ENCODE measurements at places on chromosomes 4 and X.
A peak's percentile ranks its signal among the peaks of the same experiment; 100 is the strongest.

DNA sequence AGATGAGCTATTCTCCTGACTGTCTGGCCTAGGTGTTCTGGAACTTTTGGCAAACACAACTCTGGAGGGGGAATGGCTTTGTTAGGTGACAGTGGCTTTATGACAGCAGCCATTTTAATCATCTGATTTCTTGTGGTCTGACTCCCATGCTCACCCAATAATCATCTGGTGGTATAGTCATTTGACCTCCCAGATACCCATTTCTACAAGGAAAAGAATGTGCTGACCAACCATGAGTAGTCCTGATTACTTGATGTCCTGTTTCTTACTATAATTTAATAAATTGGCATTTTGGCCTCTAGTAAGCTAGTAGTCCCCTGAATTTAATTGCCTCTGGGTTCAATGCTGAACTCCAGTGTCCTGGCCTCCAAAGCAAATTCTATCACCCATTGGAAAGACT lies 109.9 kb upstream of the DUSP21 start:
- DNase-seq, result no peak

DNA sequence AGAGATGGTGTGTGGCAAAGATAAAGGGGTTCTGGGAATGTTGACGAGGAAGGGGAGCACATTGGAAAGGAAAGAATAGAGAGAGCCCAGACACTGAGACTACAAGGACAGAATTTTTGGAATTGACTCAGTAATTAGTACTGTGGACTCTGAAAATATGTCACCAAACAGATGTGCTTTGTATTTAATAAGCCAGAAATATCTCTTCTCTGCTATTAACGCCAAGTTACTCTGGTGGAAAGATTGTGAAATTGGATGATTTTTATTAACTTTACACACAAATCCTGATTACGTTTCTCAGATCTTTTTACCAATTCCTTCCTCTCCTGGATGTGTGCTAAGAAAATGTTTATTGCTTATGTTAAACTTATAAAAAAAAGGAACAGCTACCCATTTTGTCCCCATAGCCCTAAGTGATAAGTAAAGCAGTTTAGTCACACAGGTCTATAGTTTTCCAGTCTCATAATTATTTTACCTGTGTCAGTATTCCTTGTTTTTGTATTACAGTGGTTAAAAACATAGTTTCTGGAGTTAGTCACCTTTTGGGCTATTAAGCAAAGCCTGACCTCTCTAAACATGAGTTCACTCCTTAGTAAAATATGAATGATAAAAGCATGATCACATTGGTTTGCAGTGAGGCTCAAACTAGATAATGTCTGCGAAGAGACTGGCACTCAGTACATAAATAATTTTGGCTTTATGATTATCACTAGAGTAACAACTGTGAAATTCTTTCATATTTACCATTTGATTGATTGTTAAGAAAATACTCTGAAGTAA lies 1068.3 kb downstream of the STIM2 start:
- DNase-seq, result no peak

- DNase-seq, result no peak
Observed at GRCh38 chr4:154686838-154687237, 57.0 kb upstream of the LRAT start.

DNA sequence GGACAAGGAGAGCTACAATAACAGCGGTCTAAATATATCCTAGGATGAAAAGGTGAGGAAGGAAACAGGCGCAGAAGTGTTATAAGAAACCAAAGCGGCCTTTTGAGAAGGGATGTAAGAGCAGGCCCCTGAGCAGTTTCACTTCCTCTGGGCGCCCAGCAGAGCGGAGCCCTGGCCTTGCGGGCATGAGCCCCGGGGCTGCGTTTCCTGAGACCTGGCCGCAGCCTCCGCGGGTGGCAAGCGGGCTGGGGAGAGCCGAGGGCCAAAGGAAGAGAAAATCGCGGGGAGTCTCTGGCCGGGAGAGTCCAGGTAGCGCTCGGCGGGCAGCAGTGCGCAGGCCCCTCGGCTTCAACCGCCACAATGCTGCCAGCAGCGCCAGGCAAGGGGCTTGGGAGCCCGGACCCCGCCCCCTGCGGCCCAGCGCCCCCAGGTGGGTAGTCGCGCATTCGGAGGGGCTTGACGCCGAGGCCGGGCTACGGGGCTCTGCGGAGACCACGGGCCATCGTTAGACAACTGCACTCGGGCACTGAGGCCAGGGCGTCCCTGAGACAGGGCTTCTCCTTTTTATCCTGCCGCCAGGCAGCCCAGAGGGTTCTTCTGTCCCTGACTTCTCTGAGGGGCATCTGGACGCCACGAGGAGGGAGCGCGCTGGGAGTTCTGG lies at the start of gene BANK1:
Gene BANK1, plus strand, starts transcription at position 210 of the 661 bp plus-strand sequence. Its CDS starts 151 bp downstream, at position 361.
- peak; percentile 55 for DNase-seq

DNA sequence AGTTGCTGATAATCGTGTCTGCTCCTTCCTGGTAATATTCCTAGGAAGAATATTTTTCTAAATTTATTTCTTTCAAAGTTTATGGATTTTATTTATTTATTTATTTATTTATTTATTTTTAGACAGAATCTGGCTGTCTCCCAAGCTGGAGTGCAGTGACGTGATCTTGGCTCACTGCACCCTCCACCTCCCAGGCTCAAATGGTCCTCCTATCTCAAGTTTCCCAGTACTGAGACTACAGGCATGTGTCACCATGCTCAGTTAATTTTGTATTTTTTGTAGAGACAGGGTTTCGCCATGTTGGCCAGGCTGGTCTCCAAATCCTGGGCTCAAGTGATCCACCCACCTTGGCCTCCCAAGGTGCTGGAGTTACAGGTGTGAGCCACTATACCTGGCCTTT lies 48.9 kb downstream of the PDLIM5 start:
- no peak for DNase-seq

DNA sequence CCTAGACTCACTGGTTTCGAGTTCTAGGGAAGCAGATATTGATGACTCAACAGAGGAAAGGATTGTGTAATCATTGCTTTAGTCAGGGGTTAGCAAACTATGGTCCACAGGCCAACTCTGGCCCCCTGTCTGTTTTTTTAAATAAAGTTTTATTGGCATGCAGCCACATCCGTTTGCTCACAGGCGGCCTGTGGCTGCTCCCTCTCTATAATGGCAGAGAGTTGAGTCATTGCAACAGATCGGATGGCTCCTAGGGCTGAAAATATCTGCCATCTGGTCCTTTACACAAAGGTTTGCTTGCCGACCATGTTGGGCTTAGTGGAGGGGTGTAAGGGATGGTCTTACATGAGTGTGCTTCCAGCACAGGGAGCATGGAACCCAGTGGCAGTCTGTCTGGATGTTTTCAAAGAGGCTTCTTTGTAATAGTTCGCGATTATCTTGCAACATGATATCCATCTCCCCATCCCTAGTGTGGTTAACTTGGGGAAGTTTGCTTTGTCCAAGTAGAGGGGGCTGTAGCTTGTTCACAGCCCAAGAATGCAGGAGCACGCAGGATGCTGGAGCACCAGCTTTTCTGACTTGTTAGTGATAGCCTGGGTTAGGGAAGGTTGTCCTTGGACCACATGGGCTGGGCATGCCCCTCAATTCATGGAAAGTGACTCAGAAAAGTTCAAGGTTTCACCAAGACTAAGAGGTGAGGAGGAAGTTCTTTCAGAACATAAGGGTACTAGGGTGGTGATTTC lies 59.3 kb upstream of the CLDN34 start:
- no peak for DNase-seq

- no peak for DNase-seq
Observed at GRCh38 chr4:38386005-38386551, 277.9 kb upstream of the KLF3 start.

Measured in HuH-7 (cell line).